ENCODE measurements at places on chromosomes 5 and 9. TPM values are rescaled to one million over a fixed set of nuclear protein-coding genes. Genes with fewer than 3 reads are reported as not detected.

DNA sequence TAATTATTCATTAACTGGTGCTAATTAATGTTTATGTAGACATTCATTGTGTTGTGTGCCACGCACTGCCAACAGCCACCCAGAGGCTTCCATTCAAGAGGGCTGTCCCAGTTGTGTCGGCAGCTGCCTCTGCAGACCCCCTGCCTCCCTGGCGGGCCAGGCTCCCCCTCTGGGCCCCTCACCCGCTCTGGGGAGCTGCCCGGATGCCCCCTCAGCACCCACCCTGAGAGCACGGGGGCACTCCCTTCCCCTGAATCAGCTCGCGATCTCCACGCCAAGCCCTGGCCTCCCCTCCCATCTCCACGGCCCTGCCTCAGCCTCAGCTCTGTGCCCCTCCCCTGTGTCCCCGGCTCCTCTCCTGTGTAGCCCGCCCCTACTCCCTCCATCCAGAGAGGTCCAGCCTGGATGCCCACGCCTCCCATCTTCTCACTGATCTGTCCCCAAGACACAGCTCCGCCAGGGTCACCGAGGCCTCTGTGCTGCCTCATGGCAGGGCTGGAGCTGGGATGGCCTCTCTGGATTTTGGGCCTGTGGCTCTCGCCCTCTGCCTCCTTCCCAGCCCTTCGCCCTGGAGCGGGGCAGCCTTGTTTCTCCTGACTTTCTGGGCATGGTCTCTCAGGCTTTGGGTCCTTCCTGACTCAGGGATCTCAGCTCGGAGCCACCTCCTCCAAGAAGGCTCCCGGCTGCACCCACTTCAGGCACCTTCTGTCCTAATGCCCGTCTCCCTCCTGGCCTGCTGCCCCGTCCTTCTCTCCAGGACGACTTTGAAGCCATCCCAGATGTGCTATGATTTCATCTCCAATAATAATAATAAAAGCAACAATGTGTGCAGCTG is 16.0 kb upstream of the SLC9A3 start:
- no peaks in the 10 kb centered on the region for H3K4me1 ChIP-seq
- no peak overlapping the region for H3K27ac ChIP-seq
- H3K36me3 ChIP-seq = no peaks in the 10 kb centered on the region
- H3K4me3 ChIP-seq = no peak overlapping the region
- no peak for DNase-seq

The OR1L4 gene
- not detected for polyA plus RNA-seq

- H3K36me3 ChIP-seq = no peaks in the 10 kb centered on the region
- no peaks in the 10 kb centered on the region for H3K27me3 ChIP-seq
- DNase-seq = no peak
- H3K4me3 ChIP-seq = no peak overlapping the region
- no peak overlapping the region for H3K27ac ChIP-seq
These were observed 191.4 kb downstream of the FRMD3 start for GRCh38 chr9:83346655-83347420.

- DNase-seq = no peak
- H3K4me3 ChIP-seq = no peak overlapping the region
- no peaks in the 10 kb centered on the region for H3K36me3 ChIP-seq
- no peaks in the 10 kb centered on the region for H3K27me3 ChIP-seq
- H3K27ac ChIP-seq = no peak overlapping the region
- H3K4me1 ChIP-seq = peaks cover 1% of the 10 kb centered on the region
These were observed 299.0 kb upstream of the MSX2 start for GRCh38 chr5:174425271-174425963.

The ETF1 gene
- polyA plus RNA-seq = 53.2 TPM

- H3K36me3 ChIP-seq = no peaks in the 10 kb centered on the region
- no peak for DNase-seq
- no peak overlapping the region for H3K27ac ChIP-seq
- no peaks in the 10 kb centered on the region for H3K4me1 ChIP-seq
- H3K27me3 ChIP-seq = peaks cover 2% of the 10 kb centered on the region
These were observed 18.7 kb upstream of the PIK3R1 start for GRCh38 chr5:68196876-68197275.

GRCh38 chr5:123795688-123796087 is 283.7 kb downstream of the CSNK1G3 start:
- H3K36me3 ChIP-seq = no peaks in the 10 kb centered on the region
- H3K27ac ChIP-seq = no peak overlapping the region
- H3K27me3 ChIP-seq = no peaks in the 10 kb centered on the region
- no peaks in the 10 kb centered on the region for H3K4me1 ChIP-seq
- no peak overlapping the region for H3K4me3 ChIP-seq
- DNase-seq = peak; percentile 78

DNA sequence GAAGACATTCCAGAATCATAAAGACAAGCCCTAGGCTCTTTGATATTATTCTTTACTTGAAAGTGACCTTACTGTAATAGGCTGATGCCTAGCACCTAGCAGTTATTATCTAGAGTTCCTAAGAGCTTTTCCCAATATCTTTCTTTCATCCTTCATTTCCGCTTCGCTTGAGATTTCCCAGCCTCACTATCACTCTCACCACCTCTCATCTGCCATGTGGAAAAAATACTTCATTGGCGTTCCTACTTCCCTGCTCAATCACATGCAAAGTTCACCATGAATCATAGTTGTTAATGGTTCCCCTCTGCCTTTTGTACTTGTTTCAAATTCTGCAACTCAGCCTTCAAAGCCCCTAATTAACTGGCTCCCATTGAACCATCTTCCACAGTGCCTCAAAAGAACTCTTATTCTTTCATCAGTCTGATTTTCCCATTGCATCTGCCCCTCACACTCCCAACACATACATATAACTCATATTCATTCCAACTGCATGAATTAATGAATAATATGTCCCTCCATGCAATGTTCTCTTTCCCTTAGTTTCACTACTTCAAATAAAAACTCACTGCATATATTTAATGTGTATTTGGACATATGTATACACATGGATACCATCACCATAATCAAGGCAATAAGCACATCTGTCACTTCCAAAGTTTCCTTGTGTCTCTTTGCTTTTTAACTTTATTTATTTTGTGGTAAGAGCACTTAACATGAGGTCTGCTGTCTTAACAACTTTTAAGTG is 221.6 kb downstream of the PARP8 start:
- no peaks in the 10 kb centered on the region for H3K36me3 ChIP-seq
- no peaks in the 10 kb centered on the region for H3K27me3 ChIP-seq
- H3K4me3 ChIP-seq = no peak overlapping the region
- no peaks in the 10 kb centered on the region for H3K4me1 ChIP-seq

DNA sequence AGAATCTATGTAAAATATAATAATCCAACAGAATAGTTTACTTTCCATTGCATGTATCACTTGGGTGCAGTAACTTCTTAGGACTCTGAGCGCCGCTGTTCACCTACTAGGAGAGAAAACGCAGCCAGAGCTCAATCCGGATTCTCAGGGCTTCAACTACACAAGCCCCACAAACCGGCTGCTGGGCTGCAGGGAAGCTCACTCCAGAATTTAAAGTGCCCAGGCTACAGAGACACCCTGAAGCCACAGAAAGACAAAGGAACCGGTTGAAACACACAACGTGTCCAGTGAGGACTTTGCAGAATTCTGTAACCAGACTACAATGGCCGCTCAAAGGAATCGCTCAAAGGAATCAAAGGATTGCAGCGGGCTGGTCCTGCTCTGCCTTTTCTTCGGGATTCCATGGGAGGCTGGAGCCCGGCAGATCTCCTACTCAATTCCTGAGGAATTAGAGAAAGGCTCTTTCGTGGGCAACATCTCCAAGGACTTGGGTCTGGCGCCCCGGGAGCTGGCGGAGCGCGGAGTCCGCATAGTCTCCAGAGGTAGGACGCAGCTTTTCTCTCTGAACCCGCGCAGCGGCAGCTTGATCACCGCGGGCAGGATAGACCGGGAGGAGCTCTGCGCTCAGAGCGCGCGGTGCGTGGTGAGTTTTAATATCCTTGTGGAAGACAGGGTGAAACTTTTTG is at the start of gene PCDHGA10:
Gene PCDHGA10, plus strand, starts transcription at position 134 of the 686 bp plus-strand sequence. Its CDS starts 189 bp downstream, at position 323.
- H3K27ac ChIP-seq = peak within 1 kb of the TSS; percentile 65
- H3K4me3 ChIP-seq = peak within 1 kb of the TSS; percentile 55
- peaks cover 11% of the 10 kb centered on the region for H3K36me3 ChIP-seq
- H3K27me3 ChIP-seq = no peaks in the 10 kb centered on the region

GRCh38 chr9:135680056-135680455 is 16.9 kb downstream of the LCN9 start:
- H3K4me1 ChIP-seq = no peaks in the 10 kb centered on the region
- no peak for DNase-seq
- no peak overlapping the region for H3K27ac ChIP-seq
- H3K27me3 ChIP-seq = no peaks in the 10 kb centered on the region
- no peak overlapping the region for H3K4me3 ChIP-seq

The FAM151B gene
- polyA plus RNA-seq = 1.0 TPM

DNA sequence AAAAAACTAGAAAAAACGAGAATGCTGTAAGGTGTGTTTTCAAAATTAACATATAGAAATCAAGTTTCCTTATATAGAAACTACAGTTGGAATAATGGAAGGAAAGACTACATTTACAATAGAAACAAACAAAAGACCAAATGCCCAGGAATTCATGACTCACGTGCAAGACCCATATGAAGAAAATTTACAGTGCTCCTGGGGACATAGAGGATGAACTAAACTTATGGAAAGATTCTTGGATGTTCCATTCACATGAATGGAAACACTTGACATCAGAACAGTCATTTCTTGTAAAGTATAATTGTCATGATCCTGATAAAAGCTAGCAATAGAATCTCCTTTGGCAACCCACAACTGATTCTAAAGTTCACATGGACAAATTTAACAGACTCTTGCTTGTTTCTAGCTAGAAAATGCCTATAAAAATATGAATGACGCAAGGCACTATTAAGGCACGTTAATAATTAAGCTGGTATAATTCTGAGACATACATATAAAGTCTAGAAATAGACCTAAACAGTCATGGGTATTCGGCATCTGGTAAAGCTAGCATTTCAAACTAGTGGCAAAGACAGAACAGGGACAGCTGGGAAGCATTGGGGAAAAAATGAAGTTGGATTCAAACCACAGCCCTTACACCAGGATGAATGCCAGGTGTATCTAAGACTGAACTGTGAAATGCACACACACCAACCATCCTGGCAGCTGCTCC is 5.1 kb upstream of the ZFP62 start:
- H3K4me3 ChIP-seq = no peak overlapping the region
- DNase-seq = peak; percentile 10
- no peaks in the 10 kb centered on the region for H3K27me3 ChIP-seq
- no peaks in the 10 kb centered on the region for H3K4me1 ChIP-seq
- H3K27ac ChIP-seq = no peak overlapping the region

DNA sequence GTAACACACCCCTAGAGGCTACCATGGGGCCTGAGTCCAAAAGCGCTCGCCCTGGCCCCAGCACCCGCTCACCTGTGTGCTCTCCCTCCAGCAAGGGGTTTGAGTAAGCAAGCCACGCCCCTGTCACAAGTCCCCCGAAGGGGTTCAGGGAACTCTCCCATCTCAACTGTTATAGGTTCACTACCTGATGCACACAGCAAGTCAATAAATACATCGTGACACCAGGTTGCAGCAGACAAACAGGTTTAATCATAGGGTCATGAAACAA is 8.4 kb upstream of the CREBRF start:
- no peaks in the 10 kb centered on the region for H3K27me3 ChIP-seq
- DNase-seq = no peak
- no peak overlapping the region for H3K27ac ChIP-seq
- peaks cover 14% of the 10 kb centered on the region for H3K4me1 ChIP-seq
- no peak overlapping the region for H3K4me3 ChIP-seq
- H3K36me3 ChIP-seq = no peaks in the 10 kb centered on the region

The PHYHD1 gene
- 10.0 TPM for polyA plus RNA-seq

- H3K27ac ChIP-seq = no peak overlapping the region
- H3K36me3 ChIP-seq = no peaks in the 10 kb centered on the region
- H3K27me3 ChIP-seq = peaks cover 24% of the 10 kb centered on the region
- DNase-seq = peak; percentile 52
These were observed 27.8 kb downstream of the PRLR start for GRCh38 chr5:35202319-35203111.

- H3K27ac ChIP-seq = no peak overlapping the region
- peaks cover 5% of the 10 kb centered on the region for H3K4me1 ChIP-seq
- 0 out of 2 replicates have a peak, but pooled peaks cover 2% of the 10 kb centered on the region for H3K27me3 ChIP-seq
These were observed 189.4 kb downstream of the NXNL2 start for GRCh38 chr9:88724331-88724730.

The FGF1 gene
- polyA plus RNA-seq = 8.5 TPM

The TRUB2 gene
- 17.4 TPM for polyA plus RNA-seq

The CBY3 gene
- not detected for polyA plus RNA-seq

GRCh38 chr9:32550150-32550561 is 2.0 kb upstream of the SMIM27 start:
- no peaks in the 10 kb centered on the region for H3K27me3 ChIP-seq
- no peaks in the 10 kb centered on the region for H3K4me1 ChIP-seq
- peak overlapping the region; percentile 94 for H3K4me3 ChIP-seq
- H3K36me3 ChIP-seq = no peaks in the 10 kb centered on the region
- peak overlapping the region; percentile 36 for H3K27ac ChIP-seq
- DNase-seq = peak; percentile 53

The DRD1 gene
- 0.16 TPM for polyA plus RNA-seq

The SURF2 gene
- 16.3 TPM for polyA plus RNA-seq

GRCh38 chr5:58460002-58460731 is at the start of gene PLK2:
Gene PLK2 (minus strand): TSS chr5:58460086. CDS start chr5:58459959, 127 bp downstream.
- peaks cover 35% of the 10 kb centered on the region for H3K36me3 ChIP-seq
- H3K27me3 ChIP-seq = no peaks in the 10 kb centered on the region
- DNase-seq = peak; percentile 94

The FAM78A gene
- 0.27 TPM for polyA plus RNA-seq

The IRX2 gene
- polyA plus RNA-seq = 1.1 TPM

The RAB24 gene
- polyA plus RNA-seq = 71.1 TPM

GRCh38 chr9:32378993-32379729 is 5.3 kb upstream of the ACO1 start:
- H3K27me3 ChIP-seq = peaks cover 2% of the 10 kb centered on the region
- peaks cover 4% of the 10 kb centered on the region for H3K4me1 ChIP-seq
- no peaks in the 10 kb centered on the region for H3K36me3 ChIP-seq
- no peak overlapping the region for H3K27ac ChIP-seq

DNA sequence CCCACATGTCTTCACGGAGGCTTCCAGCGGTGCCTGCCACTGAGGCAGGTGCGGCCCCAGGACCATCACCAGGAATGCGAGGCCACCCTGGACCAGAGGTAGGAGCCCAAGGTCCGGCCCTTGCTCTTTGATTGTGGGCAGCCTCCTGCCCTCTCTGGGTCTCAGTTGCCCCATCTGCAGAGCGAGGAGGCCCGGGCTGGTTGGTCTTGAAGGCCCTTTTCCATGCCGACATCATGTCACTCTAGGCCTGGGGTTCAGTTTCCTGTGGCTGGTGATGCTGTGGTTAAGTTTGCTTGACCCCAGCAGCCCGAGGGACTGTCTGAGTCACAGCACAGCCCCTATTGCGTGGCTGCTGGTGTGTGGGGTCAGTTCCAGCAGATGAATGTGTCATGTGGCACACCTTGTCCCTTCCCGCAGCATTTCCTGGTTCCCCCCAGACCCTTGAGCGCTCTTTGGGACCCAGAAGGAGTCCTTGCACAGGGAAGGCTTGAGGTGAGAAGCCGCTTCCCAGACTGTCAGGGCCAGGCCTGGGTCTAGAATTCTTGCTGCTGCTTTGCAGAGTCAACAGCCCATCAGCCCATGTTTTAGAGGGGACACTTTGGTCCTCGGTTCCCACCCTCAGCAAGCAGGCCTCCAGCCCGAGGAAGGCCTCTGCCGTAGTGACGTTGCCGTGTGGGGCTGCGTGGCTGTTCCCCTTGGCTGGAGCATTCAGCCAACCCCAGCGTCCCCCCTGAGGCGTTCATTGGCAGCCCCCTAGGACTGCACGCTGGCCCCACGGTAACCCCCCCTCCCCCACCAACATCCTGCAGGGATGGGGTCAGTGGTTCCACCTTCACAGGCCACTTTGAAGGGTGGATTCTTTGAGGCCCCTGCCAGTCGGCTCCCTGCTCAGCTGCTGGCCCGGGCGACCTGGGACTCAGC is 31.0 kb upstream of the HMCN2 start:
- no peak overlapping the region for H3K4me3 ChIP-seq
- peaks cover 23% of the 10 kb centered on the region for H3K36me3 ChIP-seq

The RNF183 gene
- polyA plus RNA-seq = not detected
